ENCODE measurements at places on chromosomes 12 and 14. TPM values are rescaled to one million over a fixed set of nuclear protein-coding genes. Genes with fewer than 3 reads are reported as not detected.

DNA sequence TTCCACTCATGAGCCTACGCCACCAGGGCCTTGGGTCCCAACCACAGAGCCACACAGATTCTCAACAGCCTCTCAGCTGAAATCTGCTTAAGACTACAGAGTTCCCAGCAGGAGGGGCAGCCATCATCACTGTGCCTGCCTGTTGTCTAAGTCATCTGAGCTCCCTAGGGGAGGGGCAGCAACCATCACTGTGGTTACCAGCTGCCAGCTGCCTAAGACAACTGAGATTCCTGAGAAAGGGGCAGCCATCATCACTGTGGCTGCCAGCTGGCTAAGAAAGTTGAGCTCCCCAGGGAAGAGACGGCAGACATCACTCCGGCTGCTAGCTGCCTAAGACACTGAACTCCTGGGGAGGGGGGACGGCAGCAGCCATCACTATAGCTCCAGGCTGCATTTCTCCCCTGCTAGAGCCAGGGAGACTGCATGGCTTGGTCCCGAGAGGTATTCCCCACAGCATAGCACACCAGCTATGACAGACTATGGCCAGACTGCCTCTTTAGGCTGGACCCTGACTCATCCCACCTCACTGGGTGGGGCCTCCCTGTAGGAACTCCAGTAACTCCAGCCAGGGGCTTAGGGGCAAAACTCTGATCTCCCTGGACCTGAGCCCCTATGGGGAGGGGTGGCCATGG, 37.2 kb upstream of the C14orf132 start:
- DNase-seq, result no peak
- no peak overlapping the region for H3K4me3 ChIP-seq
- H3K27me3 ChIP-seq, result peaks cover 80% of the 10 kb centered on the region
- H3K36me3 ChIP-seq, result no peaks in the 10 kb centered on the region
- H3K4me1 ChIP-seq, result no peaks in the 10 kb centered on the region

DNA sequence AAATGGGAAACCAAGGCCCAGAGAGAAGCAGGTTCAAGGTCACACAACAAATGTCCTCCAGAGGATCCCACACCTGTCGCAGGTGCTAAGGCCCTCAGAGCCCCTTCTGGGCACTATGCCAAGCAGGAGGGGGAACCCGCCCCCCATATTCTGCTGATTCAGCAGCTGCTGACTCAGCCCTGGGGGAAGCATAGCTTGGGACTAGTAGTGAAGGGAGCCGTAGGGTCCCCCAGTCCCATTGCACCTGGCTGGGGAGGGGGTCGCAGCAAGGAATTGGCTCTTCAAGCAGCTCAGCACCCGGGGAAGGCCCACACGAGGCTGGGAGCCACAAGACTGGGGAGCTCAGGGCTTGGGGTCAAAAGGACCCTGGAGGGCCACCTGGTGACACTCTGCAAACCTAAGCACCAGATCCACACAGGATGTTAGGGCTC, 1.0 kb downstream of the RASAL1 start:
- no peaks in the 10 kb centered on the region for H3K36me3 ChIP-seq
- H3K4me3 ChIP-seq, result no peak overlapping the region
- H3K4me1 ChIP-seq, result peaks cover 7% of the 10 kb centered on the region
- DNase-seq, result no peak
- H3K27ac ChIP-seq, result no peak overlapping the region
- H3K27me3 ChIP-seq, result no peaks in the 10 kb centered on the region

GRCh38 chr12:87246726-87247125, 782.5 kb downstream of the C12orf50 start:
- DNase-seq, result no peak
- no peaks in the 10 kb centered on the region for H3K27me3 ChIP-seq
- peaks cover 7% of the 10 kb centered on the region for H3K36me3 ChIP-seq
- H3K4me1 ChIP-seq, result peaks cover 24% of the 10 kb centered on the region

HSPB8 gene
- total RNA-seq, result 0.23 TPM

ERP29 gene
- 124 TPM for total RNA-seq

GTF2A1 gene
- total RNA-seq, result 35.0 TPM

OTUB2 gene
- total RNA-seq, result 1.8 TPM

BCAT1 gene
- 0.12 TPM for total RNA-seq

All from MCF 10A (cell line).